Cardiac septum (tissue), 1 donor: ENCODE measurements at places on chromosomes 4 and X.

DNA sequence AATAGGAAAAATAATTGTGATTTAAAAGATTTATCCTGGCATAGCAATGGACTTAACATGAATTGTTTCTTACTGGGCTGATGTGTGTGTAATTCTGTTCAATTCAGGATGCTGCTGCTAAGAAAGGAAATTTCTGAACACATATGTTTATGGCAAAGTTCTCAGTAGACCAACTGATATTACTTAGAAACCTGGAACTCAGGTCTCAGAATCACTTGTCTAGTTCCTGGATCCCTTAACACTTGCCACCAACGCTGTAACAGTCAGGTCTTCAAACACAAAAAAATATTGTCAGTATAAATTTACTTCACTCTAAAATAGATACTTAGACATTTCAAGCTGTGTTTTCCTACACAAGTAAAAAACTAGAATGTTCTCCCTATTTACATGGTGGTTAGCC, 5.5 kb downstream of the CASP3 start:
- no peak for DNase-seq

- no peak for DNase-seq
These were observed 160.0 kb downstream of the HNRNPD start for GRCh38 chr4:82213485-82214417.

DNA sequence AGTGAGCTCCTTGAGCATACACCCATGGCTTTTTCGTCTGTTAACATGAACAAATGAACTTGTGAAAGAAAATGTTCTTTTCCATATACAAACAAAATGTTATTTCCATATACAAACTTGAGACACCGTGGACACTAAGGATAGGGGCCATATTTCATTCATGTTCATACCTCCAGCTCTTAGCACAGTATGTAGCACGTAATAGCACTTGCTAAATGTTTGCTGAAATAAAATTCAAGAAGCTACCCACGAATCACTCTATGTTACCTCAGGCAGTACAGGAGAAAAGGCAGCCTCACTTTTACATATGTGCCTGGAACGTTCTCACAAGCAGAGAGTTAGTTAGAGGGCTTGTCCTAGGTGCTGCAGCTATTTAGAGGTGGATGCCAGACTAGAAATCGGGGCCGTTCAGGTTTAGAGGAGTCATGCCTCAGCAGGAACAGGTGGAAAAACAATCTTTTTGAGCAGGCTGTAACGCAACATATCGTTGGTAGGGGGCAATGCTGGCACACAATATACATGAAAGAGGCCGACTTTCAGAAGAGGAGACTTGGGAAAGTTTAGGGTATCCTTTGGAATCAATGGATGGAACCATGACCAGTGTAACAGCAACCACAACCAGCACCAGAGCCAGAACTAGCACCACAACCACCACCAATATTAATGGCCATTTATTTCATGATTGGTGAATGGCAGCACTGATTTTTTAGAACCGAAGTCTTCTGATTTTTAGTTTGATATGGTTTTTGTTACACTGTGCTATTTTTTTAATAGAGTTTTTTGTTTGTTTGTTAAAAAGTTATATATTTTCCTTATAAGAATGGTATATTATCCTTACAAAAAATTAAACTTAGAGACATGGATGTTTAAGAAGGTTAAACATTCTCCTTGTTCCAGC, 14.8 kb upstream of the PAQR3 start:
- no peak for DNase-seq

DNA sequence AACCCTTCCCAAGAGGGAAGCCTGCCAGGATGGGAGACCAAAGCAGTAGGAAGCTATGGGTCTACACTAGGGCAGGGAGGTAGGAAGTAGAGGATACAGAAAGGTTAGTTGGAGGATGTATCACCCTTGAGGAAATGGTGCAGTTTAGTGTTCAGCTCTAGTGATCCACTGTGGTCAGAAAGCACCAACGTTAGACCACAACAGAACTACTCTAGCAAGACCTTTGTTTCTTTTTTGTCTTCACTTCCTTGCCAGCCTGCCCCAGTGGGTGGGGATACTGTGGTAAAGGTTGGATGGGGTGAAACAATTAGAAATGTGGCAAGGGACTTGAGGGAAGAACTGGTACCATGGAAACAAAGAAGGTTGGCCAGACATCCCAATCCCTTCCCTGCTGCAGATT, 83.3 kb downstream of the DDIT4L start:
- no peak for DNase-seq

GRCh38 chr4:174437324-174437723, 85.0 kb downstream of the HPGD start:
- DNase-seq: no peak

- DNase-seq: no peak
These were observed 270.2 kb downstream of the TLL1 start for GRCh38 chr4:166143227-166143626.

DNA sequence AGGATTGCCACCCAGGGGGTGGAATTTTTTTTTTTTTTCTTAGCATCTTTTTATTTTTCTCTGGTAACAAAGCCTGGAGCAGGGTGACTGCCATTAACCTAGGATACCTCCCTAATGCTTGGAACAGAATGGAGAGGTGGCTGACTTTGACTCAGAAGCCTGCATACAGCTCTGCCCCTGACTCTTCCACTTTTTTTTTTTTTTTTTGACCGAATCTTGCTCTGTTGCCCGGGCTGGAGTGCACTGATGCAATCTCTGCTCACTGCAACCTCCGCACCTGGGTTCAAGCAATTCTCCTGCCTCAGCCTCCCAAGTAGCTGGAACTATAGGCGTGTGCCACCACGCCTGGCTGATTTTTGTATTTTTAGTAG, 341 bp upstream of the SLC2A9 start:
- DNase-seq: no peak

DNA sequence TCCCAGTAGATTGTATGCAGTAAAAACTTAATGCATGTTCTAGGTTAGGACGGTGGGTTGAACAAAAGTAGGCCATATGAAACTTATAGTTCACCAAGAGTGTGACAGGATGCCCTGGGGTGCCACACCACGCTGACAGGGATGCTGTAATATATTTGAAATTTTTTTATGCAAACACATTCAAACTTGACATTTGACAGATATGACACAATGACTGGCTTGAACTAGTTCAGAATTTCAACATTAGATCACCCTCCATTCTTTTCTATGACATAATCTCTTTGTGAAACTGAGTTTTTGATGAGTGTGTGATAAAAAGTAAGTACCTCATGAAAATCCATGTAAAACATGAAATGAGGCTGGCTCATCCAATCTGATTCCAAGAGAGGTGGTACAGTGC, 198.4 kb downstream of the PALLD start:
- no peak for DNase-seq

- no peak for DNase-seq
These were observed 56.1 kb downstream of the LUZP4 start for GRCh38 chrX:115345615-115346014.

GRCh38 chr4:96784336-96784735, 944.4 kb downstream of the PDHA2 start:
- no peak for DNase-seq

DNA sequence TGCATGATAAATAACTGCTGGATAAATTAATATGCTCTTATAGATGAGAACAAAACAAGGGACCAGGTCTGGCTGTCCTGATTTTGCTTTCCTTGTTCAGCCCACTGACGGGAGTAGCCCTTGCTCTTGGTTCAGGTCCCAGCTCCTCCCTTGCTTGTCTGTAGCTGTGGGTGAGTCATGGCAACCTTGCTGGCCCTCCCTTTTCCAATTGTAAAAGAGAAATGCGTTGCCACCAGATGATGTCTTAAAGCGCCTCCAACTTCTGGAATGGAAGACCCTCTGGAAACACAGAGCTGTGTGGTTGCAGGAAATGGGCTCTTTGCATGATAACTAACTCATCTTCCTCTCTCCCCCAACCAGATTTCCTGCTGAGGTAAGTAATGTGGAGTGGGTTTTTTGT, 171.4 kb downstream of the AASDH start:
- no peak for DNase-seq

DNA sequence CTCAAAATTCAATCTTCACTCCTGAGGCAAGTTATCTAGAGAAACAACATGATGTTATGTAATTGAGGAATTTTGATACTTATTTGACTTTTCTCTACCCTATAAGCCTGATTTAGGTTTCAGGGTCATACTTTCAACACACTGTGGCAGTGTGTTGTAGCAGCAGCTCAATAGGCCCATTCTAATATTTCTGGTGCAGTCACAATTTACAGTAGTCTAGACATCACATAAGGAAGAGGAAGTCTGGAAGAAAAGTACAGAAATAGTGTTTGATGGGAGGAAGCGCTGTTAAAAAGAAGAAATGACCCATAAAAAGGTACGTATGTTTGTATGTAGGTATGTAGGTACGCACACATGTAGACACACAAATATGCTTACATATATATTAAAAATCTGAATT, 194.3 kb downstream of the ARHGAP24 start:
- DNase-seq: no peak

GRCh38 chr4:12979797-12980196, 504.3 kb downstream of the RAB28 start:
- DNase-seq: no peak

- no peak for DNase-seq
These were observed 38.0 kb upstream of the IL21 start for GRCh38 chr4:122658818-122659295.

GRCh38 chrX:53128097-53128749, 34.3 kb downstream of the KANTR start:
- no peak for DNase-seq

DNA sequence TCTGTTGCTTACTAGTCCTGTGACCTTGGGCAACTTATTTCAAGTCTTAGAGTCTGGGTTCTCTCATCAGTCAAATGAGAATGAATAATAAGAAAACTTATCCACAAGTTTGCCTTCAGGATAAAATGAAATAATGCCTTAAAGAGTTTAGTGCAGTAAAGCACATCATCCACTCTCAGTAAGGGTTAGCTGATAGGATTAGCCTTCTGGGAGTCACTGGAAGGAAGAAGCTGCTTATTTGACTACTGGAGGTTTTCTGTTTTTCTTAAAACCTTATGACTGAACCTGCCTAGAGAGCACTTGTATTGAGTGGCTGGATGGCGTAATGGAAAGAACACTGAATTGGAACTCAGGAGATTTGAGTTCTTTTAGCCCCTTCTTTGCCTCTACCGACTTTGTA, 1.8 kb downstream of the RNF128 start:
- no peak for DNase-seq

DNA sequence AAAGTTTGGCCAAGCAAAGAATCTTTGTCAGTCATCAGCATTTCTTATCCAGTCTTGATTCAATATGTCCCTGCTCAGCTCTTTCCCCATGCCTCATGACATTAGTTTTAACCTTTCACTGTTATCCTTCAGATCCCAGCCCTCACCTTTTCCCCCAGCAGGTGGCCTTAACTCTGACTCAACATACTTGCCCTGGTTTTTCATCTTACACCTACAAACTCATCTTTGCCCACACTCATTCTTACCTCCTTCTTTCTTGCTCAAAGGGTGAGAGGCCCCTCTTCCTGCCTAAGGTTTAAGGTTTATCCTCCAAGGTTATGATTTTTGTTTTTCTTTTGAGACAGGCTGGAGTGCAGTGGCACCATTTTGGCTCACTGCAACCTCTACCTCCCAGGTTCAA, 10.6 kb upstream of the ANXA5 start:
- no peak for DNase-seq
